ENCODE measurements at places on chromosomes 13 and 19. TPM values are rescaled to one million over a fixed set of nuclear protein-coding genes. Genes with fewer than 3 reads are reported as not detected.

GRCh38 chr13:94829185-94829836 is 117.0 kb upstream of the SOX21 start:
- no peak for DNase-seq

DNA sequence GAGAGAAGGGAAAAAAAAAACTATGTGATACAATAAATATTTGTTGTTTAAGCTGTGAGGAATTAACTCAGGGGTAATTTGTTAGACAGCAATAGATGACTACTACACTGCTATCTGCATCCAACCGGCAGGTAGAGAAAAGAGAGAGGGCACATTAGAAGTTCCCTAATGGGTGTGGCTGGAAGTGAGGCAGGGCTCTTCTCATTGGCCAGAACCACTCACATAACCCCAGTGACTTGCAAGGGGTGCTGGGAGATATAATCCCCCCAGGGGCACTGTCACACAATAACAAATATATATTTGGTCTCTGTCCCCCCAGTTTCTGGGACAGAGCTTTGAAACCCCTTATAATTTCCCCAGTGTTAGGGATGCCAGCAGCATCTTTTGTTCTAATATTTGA is 24.3 kb downstream of the FGF21 start:
- no peak for DNase-seq

DNA sequence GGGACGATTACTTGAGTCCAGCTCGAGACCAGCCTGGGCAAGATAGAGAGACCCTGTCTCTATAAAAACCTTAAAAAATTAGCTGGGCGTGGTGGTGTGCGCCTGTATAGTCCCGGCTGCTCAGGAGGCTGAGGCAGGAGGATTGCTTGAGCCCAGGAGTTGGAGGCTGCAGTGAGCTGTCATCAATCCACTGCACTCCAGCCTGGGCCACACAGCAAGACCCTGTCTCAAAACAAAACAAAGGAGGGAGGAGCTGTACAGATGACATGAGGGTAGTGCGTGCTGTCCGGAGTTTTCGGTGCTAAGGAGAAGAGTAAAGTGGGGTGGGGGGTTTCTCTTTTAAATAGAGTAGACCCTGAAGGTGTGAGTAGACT is 22.6 kb downstream of the HDGFL2 start:
- no peak for DNase-seq

- DNase-seq = no peak
These were observed 15.4 kb upstream of the AP1M2 start for GRCh38 chr19:10602330-10603083.

GRCh38 chr19:28350673-28351072 is 862.3 kb downstream of the UQCRFS1 start:
- no peak for DNase-seq

GRCh38 chr13:91331047-91331915 is 16.2 kb upstream of the MIR17HG start:
- no peak for DNase-seq

DNA sequence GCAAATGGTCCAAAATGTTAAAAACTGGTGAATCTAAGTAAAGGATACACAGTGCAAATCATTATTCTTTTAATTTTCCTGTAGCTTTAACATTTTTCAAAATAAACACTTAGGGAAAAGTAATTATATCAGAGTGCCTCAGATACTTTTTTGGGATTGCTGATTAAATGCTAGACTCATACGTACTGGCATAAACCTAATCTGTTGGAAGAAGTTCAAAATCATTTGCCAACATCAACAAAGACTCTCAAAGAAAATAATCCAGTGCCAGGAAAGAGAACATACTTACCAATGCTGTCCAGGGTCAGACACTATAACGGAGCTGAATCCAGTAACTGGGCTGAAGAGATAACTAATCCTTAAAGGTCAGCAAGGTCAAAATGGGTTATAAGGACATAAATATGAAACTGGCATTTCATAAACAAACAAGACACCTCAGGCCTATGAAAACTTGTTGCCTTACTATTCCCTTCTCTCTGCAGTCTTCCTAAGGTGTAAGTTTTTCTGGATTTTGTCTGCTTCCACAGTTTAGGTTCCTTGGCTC is 3.3 kb upstream of the ZNF420 start:
- no peak for DNase-seq

- DNase-seq = no peak
These were observed 1.5 kb downstream of the KCNN1 start for GRCh38 chr19:17968362-17968761.

DNA sequence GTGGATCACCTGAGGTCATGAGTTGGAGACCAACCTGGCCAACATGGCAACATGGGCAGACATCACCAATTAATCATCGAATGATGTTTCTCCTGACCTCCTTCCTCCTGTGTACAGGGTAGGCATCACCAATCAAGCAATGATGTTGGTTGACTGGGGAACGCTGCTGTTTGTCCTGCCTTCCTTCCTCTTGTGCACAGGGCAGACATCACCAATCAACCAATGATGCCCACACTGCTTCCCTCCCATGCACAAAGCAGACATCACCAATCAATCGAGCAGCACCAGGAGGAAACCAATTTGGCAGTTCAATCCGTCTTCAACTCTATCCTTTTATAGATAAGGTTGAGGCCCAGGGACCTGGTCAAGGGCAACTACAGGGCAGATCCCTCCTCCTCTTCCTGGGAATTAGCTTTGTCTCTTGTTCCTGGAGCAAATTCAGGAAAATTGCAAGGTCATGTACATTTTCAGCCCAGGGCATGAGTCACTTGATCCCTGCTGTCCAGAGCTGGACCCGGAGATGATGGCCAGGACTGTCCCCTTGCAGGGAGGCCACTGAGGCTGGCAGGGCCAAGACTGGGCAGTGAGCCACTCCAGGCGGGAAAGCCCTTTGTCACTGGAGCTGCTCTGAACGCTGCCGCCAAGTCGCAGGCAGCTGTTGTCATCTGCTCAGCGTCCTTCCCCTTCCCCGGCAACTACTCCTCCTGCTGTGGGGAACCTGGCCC is 5.3 kb upstream of the CSNK1G2 start:
- DNase-seq = no peak

GRCh38 chr19:55028757-55029156 is 9.3 kb downstream of the GP6 start:
- DNase-seq = no peak

DNA sequence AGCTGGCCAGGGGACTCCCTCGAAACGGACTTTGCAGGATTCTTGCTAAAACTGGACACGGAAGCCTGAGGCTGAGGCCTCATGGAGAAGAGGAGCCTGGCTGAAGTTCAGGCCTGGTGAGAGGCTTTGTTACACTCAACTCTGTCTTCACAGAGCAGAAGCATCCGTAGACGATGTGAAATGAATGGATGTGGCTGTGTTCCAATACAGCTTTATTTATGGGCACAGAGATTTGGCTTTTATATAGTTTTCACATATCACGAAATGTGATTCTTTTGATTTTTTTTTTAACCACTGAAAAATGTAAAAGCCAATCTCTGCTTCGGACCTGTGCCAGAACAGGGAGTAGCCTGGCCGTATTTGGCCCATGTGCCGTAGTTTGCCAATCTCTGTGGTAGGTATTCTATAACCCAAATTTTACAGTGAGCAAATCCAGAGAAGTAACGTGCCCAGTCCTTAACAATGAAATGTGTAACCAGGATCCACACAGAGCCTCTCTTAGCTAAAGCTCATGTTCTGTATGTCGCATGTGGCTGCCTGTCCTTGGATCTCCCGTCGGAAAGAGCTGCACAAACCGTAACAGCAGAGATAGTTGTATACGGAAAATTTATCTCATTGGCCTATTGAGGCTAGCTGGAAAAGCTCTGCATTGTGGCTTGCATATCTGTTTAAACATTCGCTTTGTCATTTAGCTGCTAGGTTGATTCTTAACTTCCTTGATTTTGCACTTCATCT is 171.6 kb upstream of the RNF113B start:
- no peak for DNase-seq

DNA sequence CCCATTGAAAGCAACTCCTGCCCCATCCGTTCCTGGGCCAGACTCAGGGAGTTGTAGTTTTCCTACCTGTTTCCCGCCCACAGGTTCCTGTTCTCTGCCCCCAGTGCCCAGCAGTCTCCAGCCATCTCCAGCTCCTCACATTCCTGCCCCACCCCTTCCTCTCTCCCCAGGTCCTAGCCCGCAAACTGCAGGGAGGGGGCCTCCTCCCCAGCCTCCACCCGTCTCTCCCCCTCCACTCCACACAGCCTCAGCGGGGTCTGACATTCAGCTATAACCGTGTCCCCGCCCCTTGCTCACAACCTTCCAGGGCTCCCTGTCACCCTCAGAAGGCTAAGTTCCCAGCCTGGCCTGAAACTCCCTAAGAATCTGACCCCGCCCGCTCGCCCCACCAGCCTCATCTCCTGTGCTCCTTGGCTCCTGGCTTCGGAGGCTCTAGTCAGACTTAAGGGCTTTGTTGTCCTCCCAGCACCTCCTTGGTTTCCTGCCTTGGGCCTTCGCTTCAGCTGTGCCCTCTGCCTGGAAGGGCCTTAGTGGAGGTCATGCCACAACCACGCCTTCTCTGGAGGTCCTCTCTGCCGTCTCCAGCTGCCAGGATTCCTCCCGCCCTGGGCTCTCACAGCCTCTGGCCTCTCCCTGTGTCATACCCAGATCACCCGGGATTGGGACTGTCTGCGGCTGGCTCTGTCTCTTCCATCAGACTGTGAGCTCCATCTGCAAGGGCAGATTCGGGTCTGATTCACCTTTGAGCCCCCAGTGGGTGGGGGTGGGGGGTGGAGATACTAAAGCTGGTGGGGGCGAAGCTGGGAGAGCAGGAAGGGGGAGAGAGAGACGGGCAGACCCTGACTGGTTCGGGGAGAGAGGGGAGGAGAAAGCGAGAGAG is 5.1 kb upstream of the SPACA6 start:
- DNase-seq = peak; percentile 31

DNA sequence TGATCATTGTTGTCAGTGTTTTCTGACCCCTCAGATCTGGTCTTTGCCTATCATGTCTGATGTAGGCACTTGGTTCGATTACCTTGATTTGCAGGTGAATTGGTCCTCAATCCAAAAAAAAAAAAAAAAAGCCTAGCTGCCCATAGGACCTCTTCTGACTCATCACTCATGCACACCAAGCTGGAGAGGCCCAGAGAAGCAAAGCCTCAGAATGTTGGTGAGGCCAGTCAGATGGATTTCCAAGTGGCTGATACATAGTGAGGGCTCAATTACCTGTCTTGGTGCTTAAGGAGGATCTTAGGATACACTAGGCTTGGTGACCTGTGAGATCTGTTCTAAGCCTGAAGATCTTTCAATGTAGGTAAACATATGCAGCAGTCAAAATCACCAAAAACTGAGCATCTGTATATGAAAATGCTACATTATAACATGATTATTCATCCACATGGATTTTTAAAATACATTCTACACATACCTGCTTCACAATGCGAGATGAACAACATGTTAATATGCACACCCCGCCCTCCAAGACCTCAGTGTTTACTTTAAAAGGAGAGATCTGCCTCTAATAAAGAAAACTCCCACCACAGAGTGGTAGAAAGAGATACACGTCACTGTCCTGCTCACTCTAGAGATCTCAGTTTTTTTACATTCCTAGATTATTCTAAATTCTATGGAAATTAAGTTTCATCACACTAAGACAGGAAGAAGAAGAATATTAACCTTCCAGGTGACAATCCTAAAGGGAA is 79.9 kb upstream of the RAP2A start:
- DNase-seq = no peak

- no peak for DNase-seq
These were observed 795 bp downstream of the MLLT1 start for GRCh38 chr19:6278740-6279619.

DNA sequence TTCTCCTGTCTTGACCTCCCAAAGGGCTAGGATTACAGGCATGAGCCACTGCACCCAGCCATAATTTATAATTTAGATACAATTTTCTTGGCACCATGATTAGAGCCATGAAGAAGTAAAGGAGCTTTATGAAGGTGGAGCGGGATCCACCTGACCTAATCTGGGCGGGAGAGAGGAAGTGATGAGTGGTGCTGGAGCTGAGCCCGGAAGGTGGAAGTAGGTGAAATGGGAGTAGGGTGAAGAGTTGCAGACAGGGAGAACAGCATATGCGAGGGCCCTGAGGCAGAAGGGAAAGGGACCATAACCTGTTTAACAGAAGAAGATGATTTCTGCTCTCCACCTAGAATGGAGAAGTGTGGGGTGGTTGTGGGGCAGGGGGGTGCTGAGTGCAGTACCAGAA is 4.2 kb downstream of the BLOC1S3 start:
- no peak for DNase-seq

DNA sequence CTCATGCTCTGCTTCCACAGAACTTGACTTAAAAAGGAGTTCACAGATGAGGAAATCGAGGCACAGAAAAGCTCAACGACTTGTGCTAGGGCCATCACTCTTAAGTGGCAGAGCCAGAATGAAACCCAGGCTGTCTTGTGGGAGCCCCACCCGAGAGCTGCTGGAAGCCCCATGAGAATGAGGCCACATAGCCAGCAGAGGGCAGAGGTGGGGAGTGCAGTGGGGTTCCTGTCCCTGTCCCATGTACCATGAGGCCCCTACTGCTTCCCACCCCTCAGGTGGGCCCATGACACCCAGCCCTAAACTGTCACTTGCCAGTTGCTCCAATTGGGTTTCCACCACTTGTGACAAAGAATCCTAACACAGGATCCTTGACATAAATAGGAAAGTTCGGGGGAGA is 175.9 kb downstream of the IRS2 start:
- DNase-seq = no peak

DNA sequence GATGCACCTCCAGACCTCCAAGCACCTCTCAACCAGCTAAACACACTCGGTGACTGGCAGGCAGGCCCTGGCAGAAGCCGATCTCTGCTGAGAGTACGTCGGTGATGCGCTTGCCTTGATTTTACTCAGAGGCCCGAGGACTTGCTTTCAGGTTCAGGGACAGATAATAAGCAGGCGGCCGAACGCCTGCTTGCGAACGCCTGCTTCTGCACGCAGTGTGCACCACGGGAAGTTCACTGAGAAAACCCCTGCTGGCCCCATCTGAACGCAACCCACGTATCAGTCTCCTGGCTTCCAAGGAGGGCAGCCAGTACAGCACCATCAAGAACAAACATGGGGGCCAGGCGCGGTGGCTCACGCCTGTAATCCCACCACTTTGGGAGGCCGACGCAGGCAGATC is 108.0 kb downstream of the STK24 start:
- DNase-seq = no peak

DNA sequence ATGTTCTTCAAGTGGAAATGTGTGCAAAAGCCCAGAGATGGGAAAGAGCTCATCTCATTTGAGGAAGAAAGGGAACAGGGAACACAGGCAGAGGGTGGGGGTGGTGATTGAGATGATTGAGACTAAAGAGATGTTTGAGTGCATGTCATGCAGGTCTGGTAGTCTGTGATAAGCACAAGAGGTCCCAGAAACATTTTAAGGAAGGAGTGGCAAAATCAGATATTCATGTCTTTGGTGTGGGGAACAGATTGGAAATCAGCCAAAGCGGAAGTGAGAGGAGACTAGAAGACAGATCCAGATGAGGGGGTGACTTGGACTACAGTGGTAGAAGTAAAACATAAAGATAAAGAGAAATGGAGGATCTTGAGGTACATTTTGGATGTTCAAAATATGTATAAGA is 39.4 kb upstream of the DACH1 start:
- no peak for DNase-seq

GRCh38 chr13:20727856-20728255 is 24.4 kb downstream of the IL17D start:
- no peak for DNase-seq

Gene F7
- total RNA-seq = 0.63 TPM

Gene FFAR1
- not detected for total RNA-seq

Gene CYP2A7
- not detected for total RNA-seq

Gene IZUMO1
- total RNA-seq = not detected

Gene EDDM13
- total RNA-seq = not detected

Gene ADGRE3
- total RNA-seq = 0.16 TPM

Gene CYP4F2
- not detected for total RNA-seq

Gene DIRAS1
- 3.2 TPM for total RNA-seq

Gene OLFM4
- total RNA-seq = 50.4 TPM

Gene CEACAM3
- total RNA-seq = not detected

Gene ZNF729
- total RNA-seq = not detected

All from urinary bladder (tissue), 4 donors.